Activated CD4-positive, alpha-beta T cell treated with anti-CD3 and anti-CD28 coated beads, Interleukin-2, Interleukin-4, amounts not matched to agents 100 ng/mL and 50 ng/mL, durations not matched to agents 16 hours and 8 hours (primary cell): ENCODE measurements at places on chromosomes 12 and 14.

DNA sequence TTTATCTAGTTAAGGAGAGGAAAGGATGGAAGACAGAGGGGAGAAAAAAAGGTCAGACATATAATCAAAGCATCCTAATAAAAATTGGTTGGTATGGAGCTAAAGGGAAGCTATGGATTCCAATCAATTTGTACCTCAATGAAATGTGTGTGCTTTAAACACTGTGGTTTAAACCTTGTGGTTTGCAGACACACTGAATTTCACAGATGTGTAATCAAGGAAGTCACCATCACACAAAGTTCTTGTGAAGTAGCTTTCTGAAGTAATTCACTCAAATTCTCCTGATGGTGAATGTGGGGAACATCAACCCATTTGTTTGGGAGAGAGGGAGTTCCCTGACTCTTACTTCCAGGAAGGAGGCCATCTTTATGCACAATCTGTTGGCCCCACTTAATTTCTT, 243.3 kb upstream of the KRR1 start:
- DNase-seq = peak; percentile 48

DNA sequence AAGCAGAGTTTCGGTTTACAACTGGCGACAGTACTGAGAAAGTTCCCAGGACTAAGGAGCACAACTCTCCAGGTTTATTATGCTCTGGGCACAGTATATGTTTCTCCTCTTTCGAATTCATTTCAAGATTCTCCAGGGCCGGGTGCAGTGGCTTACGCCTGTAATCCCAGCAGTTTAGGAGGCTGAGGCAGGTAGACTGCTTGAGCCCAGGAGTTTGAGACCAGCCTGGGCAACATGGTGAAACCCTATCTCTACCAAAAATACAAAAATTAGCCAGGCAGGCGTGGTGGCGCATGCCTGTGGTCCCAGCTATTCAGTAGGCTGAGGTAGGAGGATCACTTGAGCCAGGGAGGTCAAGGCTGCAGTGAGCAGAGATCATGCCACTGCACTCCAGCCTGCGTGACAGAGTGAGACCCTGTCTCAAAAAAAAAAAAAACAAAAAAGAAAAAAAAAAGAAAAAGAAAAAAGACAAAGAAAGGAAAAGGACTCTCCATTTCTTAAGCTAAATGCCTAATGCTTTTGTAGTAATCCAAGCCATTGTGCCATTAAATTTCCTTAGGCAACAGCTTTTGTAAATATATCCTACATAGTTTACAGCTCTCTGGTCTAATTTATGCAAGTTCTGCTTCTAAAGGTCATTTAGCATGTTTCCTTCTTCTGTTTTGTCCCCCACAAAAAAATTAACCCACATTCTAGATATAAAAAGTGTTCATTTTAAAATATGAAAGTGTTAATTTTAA, 34.8 kb downstream of the ATL1 start:
- DNase-seq = no peak

DNA sequence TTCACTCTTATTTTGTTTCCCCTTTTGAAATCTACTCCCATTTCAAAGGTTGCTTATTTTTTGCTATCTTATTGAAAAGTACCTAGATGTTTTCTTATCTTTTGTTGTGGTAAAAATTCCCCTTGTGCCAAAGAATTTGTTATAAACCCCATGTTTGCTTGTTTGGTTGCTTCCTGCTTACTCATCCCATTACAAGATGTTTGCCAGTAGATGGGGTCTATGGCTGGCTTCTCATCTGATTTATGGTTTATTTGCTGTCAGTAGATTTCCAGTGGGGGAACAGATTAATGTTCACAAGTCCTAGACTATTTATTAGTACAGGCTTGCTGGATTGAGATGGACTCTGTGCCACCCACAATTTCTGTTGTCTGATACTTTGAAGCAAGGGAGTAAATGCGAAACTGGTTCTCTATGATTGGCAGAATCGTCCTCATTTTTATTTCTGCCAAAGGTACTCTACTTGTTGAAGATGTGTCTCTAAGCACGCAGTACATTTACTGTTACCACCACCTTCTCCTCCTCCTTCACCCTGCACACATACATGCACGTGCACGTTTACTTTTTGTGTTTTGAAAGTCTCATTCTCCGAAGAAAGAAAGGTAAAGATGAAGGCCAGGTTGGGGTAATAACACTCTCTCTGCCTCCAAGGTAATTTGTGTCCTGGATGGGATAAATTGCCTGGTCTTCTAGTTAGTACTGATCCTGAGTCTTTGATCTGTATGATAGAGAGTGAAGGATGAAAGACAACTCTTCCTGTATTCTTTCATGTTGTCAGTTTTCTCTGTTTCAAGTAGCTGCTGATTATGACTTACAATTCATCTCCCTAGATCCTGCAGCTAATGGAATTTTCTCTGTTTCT, 117.2 kb upstream of the ATP2B1 start:
- DNase-seq = peak; percentile 13

DNA sequence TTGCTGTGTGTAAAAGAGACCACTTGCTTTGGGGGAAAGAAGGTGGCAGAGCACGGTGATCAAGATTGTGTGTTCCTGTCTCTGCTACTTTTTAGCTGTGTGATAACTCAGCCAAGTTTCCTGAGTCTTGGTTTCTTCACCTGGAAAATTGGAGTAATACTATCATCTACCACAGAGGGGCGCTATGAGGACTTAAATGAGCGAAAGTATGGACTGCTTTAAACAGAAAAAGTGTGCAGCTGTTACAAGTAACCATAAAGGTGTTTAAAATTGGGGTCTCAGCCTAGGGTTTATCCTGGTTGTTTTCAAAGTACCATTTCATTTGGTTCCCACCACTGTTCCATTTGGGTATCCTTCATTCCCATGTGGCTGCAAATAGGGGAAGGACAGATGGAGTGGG, 65.9 kb upstream of the WSCD2 start:
- DNase-seq = no peak

- no peak for DNase-seq
These were observed 64.1 kb downstream of the LRP6 start for GRCh38 chr12:12202747-12203146.

- no peak for DNase-seq
These were observed 201.2 kb downstream of the ESR2 start for GRCh38 chr14:64092940-64093339.

DNA sequence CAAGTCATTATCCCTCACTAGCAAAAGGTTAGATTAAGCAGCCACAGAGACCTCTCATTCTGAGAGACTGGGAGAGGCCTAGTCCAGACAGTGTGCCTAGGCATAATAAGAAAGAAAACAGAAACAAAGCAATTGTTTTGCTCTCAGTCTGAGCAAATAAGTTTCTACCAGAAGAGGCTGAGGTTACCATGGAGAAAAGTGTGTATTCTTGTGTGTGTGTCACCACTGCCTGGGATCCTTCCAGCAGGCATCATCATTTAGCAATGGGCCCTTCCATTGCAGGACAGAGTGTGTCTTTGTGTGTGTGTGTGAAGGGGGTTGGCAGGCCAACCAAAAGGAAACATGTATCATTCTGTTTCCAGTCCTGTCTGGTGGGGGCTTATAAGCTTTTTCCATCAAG, 3.7 kb downstream of the EFS start:
- DNase-seq = peak; percentile 47

GRCh38 chr12:74286254-74286653, 251.4 kb upstream of the ATXN7L3B start:
- DNase-seq = no peak

DNA sequence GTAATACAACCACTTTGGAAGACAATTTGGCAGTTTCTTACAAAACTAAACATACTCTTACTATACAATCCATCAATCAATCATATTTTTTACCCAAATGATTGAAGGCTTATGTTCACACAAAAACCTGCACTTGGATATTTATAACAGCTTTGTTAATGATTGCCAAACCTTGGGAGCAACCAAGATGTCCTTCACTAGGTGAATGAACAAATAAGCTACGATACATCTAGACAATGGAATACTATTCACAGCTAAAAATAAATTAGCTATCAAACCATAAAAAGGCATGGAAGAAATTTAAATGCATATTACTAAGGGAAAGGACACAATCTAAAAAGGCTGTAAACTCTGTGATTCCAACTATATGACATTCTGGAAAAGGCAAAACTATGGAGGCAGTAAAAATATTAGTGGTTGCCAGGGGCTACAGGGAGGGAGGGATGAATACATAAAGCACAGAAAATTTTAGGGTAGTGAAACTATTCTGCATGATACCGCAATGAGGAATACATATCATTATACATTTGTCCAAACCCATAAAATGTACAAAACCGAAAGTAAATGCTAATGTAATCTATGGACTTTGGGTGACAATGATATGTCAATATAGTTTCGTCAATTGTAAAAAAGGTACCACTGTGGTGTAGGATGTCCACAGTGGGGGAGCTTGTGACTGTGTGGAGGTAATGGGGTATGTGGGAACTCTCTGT, 70.5 kb downstream of the GPR65 start:
- DNase-seq = no peak

DNA sequence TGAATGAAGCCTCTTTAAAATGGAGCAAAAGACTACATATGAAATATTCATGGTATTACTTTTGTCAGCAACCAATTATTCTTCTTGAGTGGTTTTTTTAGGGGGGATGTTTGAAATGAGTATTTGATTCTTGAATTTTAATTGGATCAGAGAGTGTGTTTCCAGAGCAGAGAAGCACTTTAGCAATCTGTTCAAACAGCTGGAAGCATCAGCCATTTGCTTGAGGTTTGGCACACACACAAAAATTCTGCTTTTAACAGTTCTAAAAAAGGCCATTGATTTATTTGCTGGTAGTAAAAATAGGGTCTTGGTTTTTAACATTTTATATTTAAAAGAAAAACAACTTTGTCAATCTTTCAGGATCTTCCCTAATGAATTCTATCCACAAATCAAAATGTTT, 292.7 kb downstream of the LRFN5 start:
- DNase-seq = no peak

GRCh38 chr12:22755629-22756028, 130.7 kb downstream of the ETNK1 start:
- no peak for DNase-seq

- DNase-seq = peak; percentile 2
These were observed 6.4 kb upstream of the GAS2L3 start for GRCh38 chr12:100566887-100567637.

GRCh38 chr12:25767606-25768005, 190.9 kb upstream of the RASSF8 start:
- no peak for DNase-seq
